ENCODE measurements at places on chromosomes 2 and 18. TPM values are rescaled to one million over a fixed set of nuclear protein-coding genes. Genes with fewer than 3 reads are reported as not detected.

The SERPINB13 gene
- total RNA-seq: not detected

The TLX2 gene
- not detected for total RNA-seq

The TRIM54 gene
- 0.17 TPM for total RNA-seq

GRCh38 chr18:32373995-32374394 lies 96.7 kb downstream of the GAREM1 start:
- no peaks in the 10 kb centered on the region for H3K4me1 ChIP-seq
- no peak for DNase-seq
- H3K36me3 ChIP-seq: no peaks in the 10 kb centered on the region
- no peak overlapping the region for H3K27ac ChIP-seq
- H3K4me3 ChIP-seq: no peak overlapping the region

DNA sequence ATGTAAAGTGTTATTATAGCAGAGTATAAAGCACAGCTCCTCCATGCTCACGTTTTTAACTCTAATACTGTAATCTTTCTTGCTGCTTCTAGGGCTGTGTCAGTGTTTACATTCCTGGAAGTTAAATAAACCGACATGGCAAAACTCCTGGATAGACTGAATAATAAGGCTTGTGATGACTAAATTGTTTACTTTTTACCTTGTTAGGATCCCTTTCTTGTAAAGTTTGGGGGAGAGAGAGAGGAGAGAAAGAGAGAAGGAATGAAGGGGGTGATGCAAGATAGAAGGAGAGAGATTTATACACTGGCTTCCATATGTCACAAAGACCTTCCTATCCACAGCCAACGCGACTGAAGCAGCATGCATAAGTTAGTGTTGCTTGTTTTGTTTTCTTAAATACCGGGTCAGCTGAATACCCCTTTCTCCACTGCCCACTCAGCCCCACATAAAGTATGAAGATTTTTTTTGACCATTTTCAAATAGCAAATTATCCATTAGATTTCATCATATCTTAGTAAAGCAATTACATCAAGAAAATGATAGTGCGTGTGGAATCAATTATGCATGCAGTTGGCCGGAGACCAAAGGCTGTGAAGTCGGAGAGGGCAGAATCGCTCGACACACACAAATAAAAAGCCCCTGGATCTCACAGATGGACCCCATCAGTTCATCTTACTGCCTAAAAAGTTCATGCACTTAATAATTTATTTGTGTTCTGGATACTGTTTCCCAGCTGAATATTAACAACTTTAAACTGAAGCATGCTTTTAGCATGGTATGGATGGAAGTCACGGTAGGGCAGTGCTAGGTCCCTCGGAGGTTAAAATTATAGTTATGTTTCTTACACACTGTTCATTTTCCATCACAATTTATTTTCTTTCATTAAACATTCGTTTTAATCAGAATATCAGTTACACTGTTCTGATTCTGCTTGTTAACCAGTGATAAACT lies 20.1 kb downstream of the BCL11A start:
- no peak overlapping the region for H3K4me3 ChIP-seq
- no peaks in the 10 kb centered on the region for H3K36me3 ChIP-seq
- no peak overlapping the region for H3K27ac ChIP-seq
- no peak for DNase-seq
- peaks cover 45% of the 10 kb centered on the region for H3K4me1 ChIP-seq
- H3K27me3 ChIP-seq: no peaks in the 10 kb centered on the region

DNA sequence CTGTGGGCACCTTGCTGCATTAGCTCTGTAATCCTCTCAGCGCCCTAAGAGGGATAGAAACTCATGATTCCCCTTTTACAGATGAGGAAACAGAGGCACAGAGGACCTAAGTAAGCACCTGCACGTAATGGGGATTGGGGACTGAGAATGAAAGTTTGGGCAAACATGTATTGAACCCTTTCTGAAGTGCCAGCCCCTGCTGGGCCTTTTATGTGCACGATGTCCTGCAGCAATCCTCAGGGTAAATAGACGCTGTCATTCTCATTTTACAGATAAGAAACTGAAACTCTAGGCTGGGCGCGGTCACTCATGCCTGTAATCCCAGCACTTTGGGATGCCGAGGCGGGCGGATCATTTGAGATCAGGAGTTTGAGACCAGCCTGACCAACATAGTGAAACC lies 117.4 kb downstream of the STPG4 start:
- H3K4me3 ChIP-seq: no peak overlapping the region
- no peak overlapping the region for H3K27ac ChIP-seq
- H3K36me3 ChIP-seq: no peaks in the 10 kb centered on the region

GRCh38 chr2:27966466-27966865 lies 75.9 kb downstream of the BABAM2 start:
- H3K27ac ChIP-seq: no peak overlapping the region
- peaks cover 10% of the 10 kb centered on the region for H3K4me1 ChIP-seq
- H3K4me3 ChIP-seq: no peak overlapping the region
- H3K36me3 ChIP-seq: no peaks in the 10 kb centered on the region
- no peak for DNase-seq

GRCh38 chr2:68831686-68832232 lies 39.4 kb downstream of the BMP10 start:
- H3K4me3 ChIP-seq: no peak overlapping the region
- H3K4me1 ChIP-seq: peaks cover 96% of the 10 kb centered on the region
- DNase-seq: no peak
- peaks cover 4% of the 10 kb centered on the region for H3K36me3 ChIP-seq
- no peaks in the 10 kb centered on the region for H3K27me3 ChIP-seq
